ENCODE measurements at places on chromosomes 2 and 18.

- DNase-seq = no peak
These were observed 141.1 kb downstream of the ANTXR1 start for GRCh38 chr2:69154106-69154505.

GRCh38 chr2:72010647-72011369 lies 136.9 kb downstream of the CYP26B1 start:
- DNase-seq = no peak

GRCh38 chr2:173048522-173048896 lies 27.1 kb upstream of the MAP3K20 start:
- DNase-seq = no peak

DNA sequence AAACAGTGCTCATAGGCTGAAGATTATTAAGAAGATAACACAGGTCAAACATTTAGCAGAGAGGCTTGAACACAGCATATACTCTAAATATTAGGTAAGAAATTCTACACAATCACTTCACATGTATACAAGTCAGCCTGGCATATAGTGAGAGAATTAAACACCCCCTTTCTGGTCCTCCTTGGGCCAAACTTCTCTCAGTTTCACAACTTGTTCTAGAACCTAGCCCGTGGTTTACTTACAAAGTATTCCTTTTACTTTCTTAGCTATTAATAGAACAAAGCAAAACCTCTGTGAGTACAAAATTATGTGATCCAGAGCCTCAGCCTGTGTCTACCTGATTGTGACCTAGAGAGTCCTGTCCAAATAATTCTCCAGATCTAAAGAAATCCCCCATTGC lies 562.8 kb downstream of the TNS1 start:
- DNase-seq = no peak

- no peak for DNase-seq
These were observed 26.1 kb upstream of the REG3G start for GRCh38 chr2:78999406-78999805.

GRCh38 chr2:38218995-38219394 lies 143.0 kb upstream of the CYP1B1 start:
- DNase-seq = no peak

GRCh38 chr2:236376566-236377244 lies 112.5 kb upstream of the ASB18 start:
- no peak for DNase-seq

- no peak for DNase-seq
These were observed 115.3 kb downstream of the DOCK10 start for GRCh38 chr2:224927011-224927410.

DNA sequence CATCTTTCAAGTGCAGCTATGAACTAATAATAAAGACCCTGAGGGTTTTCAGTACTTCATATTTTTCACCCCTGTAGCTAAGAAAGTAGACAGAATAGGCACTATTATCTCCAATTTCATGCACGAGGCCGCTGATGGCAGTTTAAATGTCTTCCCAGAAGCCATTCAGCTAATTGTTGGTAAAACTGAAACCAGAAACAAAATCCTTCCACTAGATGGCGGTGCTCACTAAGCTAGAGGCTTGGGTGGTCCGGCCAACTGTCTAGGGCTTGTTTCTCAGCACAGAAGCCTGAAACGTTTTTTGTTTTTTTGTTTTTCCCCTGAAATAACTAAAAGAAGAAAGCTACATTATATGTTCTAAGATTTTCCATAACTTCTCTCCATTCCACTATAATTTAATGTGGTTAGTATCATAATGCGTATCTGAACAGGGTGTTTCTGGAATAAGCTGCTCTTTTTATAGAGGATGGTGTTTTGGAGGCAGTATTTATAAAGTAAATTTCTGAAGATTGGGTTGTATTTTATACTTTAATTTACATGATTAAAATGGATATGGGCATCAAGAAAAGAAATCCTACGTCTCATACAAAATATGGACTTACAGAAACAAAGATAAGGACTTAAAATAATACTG lies 159.4 kb downstream of the PIK3C3 start:
- DNase-seq = peak; percentile 71

GRCh38 chr18:35189510-35189909 lies 51.3 kb upstream of the ZNF397 start:
- DNase-seq = no peak

DNA sequence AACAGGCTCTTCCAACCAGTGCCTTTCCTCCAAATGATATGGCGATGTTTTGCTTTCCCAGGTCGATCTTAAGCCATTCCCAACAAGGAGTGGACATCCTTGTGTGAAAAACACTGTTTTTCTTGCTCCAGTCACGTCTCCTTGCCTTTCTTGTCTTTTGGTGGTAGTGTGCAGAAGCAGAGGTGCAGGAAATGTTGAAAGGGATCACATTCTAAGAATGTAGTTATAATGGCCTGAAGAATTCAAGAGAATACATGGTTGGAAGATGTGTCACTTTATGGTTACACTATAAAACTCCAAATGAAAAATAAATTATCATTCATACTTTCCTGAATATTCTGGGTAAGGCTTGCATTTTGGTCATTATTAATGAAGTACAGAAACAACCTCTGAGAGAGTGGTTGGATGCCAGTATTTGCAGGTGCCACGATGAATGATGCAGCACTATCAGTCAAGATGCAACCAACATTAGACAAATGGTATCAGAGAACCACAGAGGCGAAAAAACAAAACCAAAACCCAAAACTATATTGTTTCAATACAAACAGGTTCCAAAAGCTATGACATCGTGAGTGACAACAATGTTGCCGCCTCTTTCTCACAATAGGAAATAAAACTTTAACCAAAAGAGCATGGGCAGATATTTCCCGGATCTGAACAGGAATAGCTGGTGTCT lies 27.5 kb upstream of the POLE4 start:
- no peak for DNase-seq

DNA sequence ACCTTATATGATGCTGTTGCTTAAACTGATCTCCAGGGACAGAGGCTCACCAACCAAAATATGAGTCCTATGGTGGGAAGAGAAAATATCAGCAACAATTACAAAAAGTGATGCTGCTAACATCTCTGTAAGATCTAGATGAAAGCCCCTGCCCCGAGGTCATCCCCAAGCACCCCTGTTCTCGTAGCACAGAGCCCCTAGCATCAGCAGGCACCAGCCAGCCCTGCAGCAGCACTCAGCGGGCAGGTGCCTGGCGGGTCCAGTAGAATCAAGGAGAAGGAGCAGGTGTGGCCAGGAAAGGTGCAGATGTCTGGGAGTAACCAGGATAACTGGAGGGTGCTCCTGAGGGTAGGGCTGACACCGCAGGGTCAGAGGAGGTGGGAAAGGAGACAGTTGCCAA lies 474.2 kb upstream of the MYT1L start:
- DNase-seq = no peak

GRCh38 chr2:174338147-174338605 lies 3.4 kb downstream of the SP9 start:
- DNase-seq = no peak

DNA sequence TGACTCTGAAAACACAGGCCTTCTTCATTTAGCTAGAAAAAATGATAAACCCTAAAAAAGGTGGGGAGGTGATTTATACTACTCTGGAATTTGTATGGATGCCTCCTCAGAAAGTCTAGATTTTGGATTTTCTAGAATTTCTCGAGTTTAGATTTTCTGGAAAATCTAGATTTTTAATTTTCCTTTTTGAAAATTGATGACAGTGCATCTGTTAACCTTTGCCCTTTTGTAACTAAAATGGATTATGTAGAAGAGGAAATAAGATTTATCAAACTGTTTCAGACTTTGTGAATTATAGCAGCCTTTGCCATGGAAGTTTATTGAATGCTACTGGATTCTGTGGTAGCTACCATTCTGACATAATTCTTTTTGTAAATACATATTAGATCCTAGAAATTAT lies 75.6 kb upstream of the RBM44 start:
- no peak for DNase-seq
